ENCODE measurements at places on chromosomes 13 and 19.

GRCh38 chr19:39778763-39779162, at the start of gene LEUTX:
TSS of gene LEUTX (plus strand) at chr19:39778854. CDS start at chr19:39778921, 67 bp downstream.
- no peak for DNase-seq

- peak; percentile 66 for DNase-seq
Measured at GRCh38 chr19:2648528-2648937, 54.0 kb downstream of the GNG7 start.

DNA sequence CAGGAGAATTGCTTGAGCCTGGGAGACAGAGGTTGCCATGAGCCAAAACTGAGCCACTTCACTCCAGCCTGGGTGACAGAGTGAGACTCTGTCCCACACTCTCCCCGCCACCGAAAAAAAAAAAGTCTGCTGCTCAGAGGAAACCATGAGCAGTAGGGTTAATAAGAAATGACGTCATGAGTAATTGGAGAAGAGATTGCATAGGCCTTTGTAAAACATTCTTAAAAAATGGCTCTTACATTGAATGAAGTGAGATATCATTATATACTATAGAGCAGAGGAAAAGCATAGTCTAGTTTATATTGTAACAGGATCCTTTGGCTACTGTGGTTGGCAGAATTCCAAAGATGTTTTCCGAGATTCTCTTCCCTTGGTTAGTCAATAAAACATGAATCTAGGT, 228.2 kb downstream of the PCDH20 start:
- no peak for DNase-seq

DNA sequence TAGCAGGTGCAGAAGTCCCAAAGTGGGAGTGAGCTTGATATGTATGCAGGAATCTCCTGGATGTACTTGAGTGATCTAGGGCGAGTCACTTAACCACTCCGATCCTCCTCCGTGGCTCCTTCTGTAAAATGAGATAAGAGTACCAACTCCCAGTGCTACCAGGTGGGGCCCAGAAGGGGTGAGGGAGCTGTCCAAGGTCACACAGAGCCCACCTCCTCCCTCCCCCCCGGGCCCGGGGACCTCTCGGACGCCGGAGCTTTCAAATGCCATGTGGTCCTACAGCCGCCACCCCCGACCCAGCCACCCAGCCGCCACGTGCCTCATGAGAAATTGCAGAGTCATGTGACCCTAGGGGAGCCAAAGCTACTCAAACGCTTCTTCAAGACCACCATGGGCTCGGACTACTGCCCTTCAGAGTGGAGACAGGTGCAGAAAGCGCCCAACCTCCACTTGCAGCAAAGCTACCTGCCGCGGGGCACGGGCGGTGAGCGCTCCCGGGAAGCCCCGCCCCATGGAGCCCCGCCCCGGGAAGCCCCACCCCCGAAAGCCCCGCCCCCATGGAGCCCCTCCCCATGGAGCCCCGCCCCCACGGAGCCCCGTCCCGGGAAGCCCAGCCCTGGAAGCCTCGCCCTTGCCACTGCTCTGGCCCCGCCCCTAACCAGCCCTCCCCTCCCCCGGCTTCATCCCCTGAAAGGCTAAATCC, 10.1 kb upstream of the ZNF358 start:
- DNase-seq, result no peak

DNA sequence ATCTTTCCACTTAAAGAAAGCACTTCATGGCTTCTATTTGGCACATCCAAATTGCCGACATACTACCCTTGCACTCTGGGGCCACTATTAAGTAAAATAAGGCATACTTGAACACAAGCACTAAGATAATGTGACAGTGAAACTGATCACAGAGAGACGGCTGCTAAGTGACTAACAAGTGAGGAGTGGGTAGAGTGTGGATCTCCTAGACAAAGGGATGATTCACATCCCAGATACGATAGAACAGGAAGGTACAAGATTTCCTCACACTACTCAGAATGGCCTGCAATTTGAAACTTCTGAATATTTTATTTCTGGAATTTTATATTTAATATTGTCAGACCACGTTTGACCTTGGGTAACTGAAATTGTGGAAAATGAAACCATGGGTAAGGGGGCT, 1721.8 kb upstream of the SPRY2 start:
- no peak for DNase-seq

All from fibroblast of upper back skin (primary cell).